NCI-H1105 (cell line): ENCODE measurements at places on chromosomes 3 and 15.

DNA sequence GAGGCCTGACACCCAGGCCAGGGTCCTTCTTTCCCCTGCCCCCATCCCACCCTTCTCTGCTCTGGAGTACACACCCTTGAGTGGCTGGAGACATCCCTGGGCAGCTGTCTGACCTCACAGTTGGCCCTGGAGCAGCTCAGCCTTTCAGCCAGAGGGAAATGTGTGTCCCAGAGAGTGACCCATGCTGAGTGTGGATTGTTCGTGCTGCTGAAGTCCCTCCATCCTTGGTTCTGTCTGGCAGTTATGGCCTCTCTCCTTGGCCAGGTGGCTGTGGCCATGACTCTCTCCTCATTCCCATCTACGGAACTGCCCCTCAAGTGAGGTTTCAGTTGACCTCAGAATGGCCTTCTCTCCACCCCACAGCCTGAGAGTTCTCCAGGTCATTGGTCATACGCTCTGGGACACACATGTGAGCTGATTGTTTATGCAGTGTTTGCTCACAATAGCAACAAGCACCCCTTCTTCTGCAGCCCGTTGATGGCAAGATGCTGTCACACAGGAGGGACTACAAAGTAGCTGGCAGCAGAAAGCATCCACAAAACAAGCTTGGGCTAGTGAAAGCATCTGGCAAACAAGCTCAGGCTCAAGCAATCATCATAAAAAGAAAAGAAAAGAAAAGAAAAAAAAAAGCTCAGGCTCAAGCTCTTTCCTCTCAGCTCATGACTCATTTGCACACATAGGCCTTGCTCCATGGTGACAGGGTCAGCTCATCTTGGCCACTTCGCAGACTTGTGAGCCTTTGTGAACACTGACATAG, 55.3 kb upstream of the ITGA11 start:
- DNase-seq = no peak

DNA sequence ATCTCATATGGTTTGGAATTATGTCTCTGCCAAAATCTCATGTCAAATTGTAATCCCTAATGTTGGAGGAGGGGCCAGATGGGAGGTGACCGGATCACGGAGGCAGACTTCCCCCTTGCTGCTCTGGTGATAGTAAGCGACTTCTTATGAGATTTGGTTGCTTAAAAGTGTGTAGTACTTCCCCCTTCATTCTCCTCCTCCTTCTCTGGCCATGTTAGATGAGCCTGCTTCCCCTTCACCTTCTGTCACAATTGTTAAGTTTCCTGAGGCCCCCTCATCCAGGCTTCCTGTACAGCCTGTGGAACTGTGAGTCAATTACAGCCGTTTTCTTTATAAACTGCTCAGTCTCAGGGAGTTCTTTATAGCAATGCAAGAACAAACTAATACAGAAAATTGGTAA, 51.1 kb downstream of the NEDD4 start:
- DNase-seq = no peak

DNA sequence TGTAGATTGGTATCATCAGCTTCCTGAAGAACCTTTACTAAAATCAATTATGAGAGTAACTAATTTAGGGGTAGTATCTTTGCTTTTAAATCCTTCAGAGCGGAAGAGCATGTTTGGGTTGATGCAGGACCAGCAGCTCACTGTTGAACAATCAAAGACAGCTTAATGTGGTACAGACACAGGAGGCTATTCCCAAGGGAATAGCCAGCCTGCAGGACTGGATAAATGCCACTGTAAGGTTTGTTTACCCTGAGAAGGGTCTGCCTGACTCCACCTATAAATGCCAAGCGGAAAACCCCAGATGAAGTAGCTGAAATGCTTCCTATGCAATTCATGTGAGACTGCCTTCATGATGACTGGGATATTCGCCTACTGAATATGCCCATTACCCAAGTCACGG, 16.0 kb upstream of the STAC start:
- DNase-seq = no peak

- DNase-seq = no peak
Measured at GRCh38 chr15:94286583-94286982, 55.2 kb downstream of the MCTP2 start.

DNA sequence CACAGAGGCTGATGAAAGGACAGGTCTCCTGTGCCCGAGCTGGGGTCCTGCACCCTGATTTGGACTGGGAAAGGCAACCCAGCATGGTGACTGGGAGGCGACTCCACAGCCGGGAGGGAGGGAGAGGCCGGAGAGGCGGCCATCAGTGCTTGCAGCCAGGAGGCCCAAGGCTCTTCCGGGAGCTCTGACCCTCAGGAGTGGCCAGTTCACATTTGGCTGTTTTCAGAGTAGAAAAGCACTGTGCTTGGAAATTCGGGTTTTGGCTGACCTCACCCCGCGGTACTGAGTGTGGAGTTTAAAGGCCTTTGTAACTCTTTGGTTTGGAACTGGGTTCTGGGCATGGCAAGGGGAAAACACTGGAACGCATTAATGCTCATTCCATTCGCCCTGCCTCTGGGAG, 31.9 kb downstream of the SMAD6 start:
- no peak for DNase-seq

DNA sequence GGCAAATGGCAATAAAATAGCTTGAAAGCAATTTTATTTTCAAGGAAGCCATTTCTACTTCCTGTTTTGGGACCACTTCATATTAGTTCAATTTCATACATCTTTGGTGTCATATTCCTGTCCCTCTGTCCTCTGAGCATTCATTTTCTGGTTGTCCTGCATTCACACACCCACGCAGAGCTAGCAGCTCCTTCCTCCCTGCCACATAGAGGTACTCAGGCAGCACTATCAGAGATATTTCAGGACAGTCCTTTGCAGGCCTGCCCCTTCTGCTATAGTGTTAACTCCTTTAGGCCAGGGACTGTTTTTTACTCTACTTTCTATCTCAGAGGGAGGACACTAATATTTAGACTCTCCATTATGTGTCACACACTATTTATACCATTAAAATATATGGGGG, 132.0 kb downstream of the ECT2 start:
- DNase-seq = no peak
